ENCODE measurements at places on chromosomes 7 and 10. TPM values are rescaled to one million over a fixed set of nuclear protein-coding genes. Genes with fewer than 3 reads are reported as not detected.

MYO1G gene
- 406 TPM for total RNA-seq

MYPN gene
- not detected for total RNA-seq

DNA sequence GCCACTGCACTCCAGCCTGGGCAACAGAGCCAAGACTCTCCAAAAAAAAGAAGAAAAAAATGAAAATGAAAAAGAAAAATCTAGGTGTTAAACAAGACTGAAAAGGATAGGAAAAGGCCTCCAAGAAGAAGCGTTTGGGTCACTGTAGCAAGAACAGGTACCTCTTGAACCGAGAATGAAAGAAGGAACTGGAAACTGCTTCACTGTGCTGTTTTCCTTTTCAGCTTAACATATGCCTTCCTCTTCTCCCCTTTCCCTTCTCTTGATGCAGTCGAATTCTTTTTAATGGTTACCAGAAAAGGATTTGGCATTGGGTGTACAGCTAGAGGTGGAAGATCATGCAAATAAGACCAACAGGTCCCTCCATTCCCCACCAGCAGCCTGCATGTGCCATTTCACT, 28.1 kb downstream of the LRRC4 start:
- H3K36me3 ChIP-seq, result peaks cover 21% of the 10 kb centered on the region
- H3K27ac ChIP-seq, result no peak overlapping the region
- H3K4me1 ChIP-seq, result peaks cover 14% of the 10 kb centered on the region

DNA sequence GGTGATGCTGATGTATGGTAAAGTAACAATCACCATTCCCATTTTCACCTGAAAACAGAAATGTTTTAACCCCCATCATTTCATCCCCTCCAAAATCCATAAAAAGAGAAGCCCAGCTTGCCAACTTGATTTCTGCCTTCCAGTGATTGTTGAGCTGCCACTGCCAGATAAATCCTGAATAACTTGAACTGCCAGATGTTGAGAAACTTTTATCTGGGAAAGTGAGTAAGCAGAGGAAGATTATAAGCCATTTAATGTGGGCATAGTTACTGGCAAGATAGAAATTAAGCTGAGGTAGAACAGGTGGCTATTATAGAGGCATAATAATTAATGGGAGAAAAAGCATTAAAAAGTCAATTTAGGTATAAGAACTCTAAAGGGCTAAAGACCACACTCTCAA, 534.1 kb downstream of the ANKRD7 start:
- no peaks in the 10 kb centered on the region for H3K27me3 ChIP-seq
- DNase-seq, result no peak
- H3K4me3 ChIP-seq, result no peak overlapping the region
- no peaks in the 10 kb centered on the region for H3K36me3 ChIP-seq
- H3K4me1 ChIP-seq, result no peaks in the 10 kb centered on the region

GRCh38 chr10:133292919-133293809, 15.5 kb downstream of the TUBGCP2 start:
- H3K27ac ChIP-seq, result no peak overlapping the region
- peaks cover 19% of the 10 kb centered on the region for H3K36me3 ChIP-seq
- H3K27me3 ChIP-seq, result no peaks in the 10 kb centered on the region
- H3K4me1 ChIP-seq, result peaks cover 4% of the 10 kb centered on the region
- no peak for DNase-seq
- no peak overlapping the region for H3K4me3 ChIP-seq

- H3K4me1 ChIP-seq, result peaks cover 15% of the 10 kb centered on the region
- H3K36me3 ChIP-seq, result no peaks in the 10 kb centered on the region
- H3K27me3 ChIP-seq, result peaks cover 54% of the 10 kb centered on the region
- no peak overlapping the region for H3K27ac ChIP-seq
- DNase-seq, result no peak
Observed at GRCh38 chr7:140640060-140640637, 464 bp downstream of the DENND2A start.

GRCh38 chr7:17617380-17617779, 318.9 kb downstream of the AHR start:
- no peaks in the 10 kb centered on the region for H3K4me1 ChIP-seq
- H3K27ac ChIP-seq, result no peak overlapping the region
- H3K4me3 ChIP-seq, result no peak overlapping the region
- H3K27me3 ChIP-seq, result no peaks in the 10 kb centered on the region
- no peaks in the 10 kb centered on the region for H3K36me3 ChIP-seq
- no peak for DNase-seq

GRCh38 chr7:71350680-71351079, 218.7 kb downstream of the GALNT17 start:
- no peaks in the 10 kb centered on the region for H3K36me3 ChIP-seq
- H3K4me3 ChIP-seq, result no peak overlapping the region
- no peak overlapping the region for H3K27ac ChIP-seq
- DNase-seq, result no peak

- no peaks in the 10 kb centered on the region for H3K4me1 ChIP-seq
- no peaks in the 10 kb centered on the region for H3K36me3 ChIP-seq
- H3K4me3 ChIP-seq, result no peak overlapping the region
- H3K27ac ChIP-seq, result no peak overlapping the region
- peaks cover 17% of the 10 kb centered on the region for H3K27me3 ChIP-seq
Observed at GRCh38 chr10:123470336-123470921, 195.7 kb upstream of the GPR26 start.

GRCh38 chr10:44118500-44118899, 266.4 kb downstream of the CXCL12 start:
- no peaks in the 10 kb centered on the region for H3K4me1 ChIP-seq
- no peak for DNase-seq
- no peak overlapping the region for H3K27ac ChIP-seq
- H3K4me3 ChIP-seq, result no peak overlapping the region
- H3K36me3 ChIP-seq, result no peaks in the 10 kb centered on the region

- no peak for DNase-seq
- H3K4me3 ChIP-seq, result no peak overlapping the region
- H3K27ac ChIP-seq, result no peak overlapping the region
- H3K4me1 ChIP-seq, result peaks cover 23% of the 10 kb centered on the region
- no peaks in the 10 kb centered on the region for H3K27me3 ChIP-seq
- H3K36me3 ChIP-seq, result no peaks in the 10 kb centered on the region
Observed at GRCh38 chr10:12629767-12630165, 280.4 kb downstream of the CAMK1D start.

DNA sequence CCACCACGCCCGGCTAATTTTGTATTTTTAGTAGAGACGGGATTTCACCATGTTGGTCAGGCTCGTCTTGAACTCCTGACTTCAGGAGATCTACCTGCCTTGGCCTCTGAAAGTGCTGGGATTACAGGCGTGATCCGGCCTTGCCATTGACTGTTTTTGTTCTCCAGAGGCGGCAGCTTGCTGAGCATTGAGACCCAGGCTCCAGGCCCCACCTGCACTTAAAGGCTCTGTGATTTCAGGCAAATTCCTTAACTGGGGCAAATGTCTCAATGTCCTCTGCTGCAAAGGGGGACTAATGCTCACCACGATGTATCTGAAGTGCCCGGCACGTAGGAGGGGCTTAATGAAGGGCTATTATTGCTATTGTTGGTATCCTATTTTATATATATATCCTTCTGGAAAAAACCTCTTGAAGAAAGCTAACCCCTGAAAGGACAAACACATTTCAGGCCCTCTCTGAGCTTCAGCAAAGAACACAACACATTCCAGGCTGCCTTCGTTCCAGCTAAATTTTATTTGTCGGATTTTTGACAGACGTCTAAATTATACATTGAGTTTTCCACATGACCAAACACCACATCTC, 29.0 kb downstream of the TRIM8 start:
- H3K27me3 ChIP-seq, result no peaks in the 10 kb centered on the region
- H3K27ac ChIP-seq, result no peak overlapping the region
- H3K4me3 ChIP-seq, result peak overlapping the region; percentile 81
- peaks cover 37% of the 10 kb centered on the region for H3K4me1 ChIP-seq
- no peak for DNase-seq

DNA sequence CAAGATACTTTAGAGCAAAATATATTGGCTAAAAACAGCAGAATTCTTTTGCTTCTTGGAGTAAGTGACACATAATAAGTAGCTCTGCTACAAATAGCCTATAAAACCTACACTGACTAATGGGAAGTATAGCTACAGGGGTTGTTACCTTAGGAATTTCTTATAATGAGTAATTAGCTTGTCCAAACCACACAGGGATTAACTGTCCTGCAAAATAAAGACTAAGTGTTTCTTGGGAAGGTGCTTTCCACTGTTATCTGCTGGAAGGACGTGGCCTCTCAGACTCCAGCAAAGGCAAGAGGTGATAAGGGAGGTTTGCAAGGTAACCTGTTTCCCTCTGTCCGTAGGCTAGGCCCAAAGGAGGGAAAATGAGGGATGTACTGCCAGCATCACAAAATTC, 302.4 kb downstream of the DOCK4 start:
- no peaks in the 10 kb centered on the region for H3K27me3 ChIP-seq
- H3K4me1 ChIP-seq, result no peaks in the 10 kb centered on the region
- no peak overlapping the region for H3K4me3 ChIP-seq
- no peak for DNase-seq
- no peaks in the 10 kb centered on the region for H3K36me3 ChIP-seq
